ENCODE measurements at places on chromosomes 6 and 20.
A peak's percentile ranks its signal among the peaks of the same experiment; 100 is the strongest.

DNA sequence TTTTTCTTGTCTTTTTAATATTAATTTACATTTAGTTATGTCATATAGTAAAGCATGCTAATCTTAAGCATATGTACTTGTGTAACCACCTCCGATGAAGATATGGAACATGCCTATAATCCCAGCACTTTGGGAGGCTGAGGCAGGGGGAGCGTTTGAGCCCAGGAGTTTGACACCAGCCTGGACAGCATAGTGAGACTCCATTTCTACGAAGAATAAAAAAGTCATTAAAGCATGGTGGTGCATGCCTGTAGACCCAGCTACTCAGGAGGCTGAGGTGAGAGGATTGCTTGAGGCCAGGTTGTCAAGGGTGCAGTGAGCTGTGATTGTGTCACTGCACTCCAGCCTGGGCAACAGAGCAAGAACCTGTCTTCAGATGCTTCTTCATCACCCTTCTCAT is 628.8 kb upstream of the FLRT3 start:
- no peak for DNase-seq

GRCh38 chr6:29965873-29966601 is 23.7 kb downstream of the HLA-A start:
- DNase-seq, result peak; percentile 58

GRCh38 chr20:13265941-13266340 is 44.9 kb downstream of the ISM1 start:
- no peak for DNase-seq

GRCh38 chr20:35462351-35462750 is 7.0 kb downstream of the CEP250 start:
- DNase-seq, result peak; percentile 62

GRCh38 chr6:158311193-158311592 is 1.1 kb upstream of the TULP4 start:
- DNase-seq, result no peak

DNA sequence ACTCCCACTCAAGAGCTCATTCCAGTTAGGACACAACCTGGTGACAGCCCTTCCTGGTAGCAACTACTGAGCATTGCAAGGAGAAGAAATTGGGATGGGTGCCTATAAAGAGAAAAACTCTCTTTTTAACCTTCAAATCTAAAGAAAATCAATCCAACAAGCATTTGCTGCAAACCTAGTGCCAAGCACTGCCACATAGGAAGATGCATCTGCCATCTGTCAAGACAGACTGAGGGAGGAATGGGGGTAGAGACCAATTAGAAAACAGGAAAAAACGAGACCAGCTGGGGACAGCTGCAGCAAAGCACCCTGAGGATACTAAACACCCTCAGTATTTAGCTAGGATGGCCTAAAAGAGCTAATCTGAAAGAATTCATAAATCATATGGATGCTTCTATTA is 27.9 kb downstream of the HLA-DMB start:
- DNase-seq, result no peak

DNA sequence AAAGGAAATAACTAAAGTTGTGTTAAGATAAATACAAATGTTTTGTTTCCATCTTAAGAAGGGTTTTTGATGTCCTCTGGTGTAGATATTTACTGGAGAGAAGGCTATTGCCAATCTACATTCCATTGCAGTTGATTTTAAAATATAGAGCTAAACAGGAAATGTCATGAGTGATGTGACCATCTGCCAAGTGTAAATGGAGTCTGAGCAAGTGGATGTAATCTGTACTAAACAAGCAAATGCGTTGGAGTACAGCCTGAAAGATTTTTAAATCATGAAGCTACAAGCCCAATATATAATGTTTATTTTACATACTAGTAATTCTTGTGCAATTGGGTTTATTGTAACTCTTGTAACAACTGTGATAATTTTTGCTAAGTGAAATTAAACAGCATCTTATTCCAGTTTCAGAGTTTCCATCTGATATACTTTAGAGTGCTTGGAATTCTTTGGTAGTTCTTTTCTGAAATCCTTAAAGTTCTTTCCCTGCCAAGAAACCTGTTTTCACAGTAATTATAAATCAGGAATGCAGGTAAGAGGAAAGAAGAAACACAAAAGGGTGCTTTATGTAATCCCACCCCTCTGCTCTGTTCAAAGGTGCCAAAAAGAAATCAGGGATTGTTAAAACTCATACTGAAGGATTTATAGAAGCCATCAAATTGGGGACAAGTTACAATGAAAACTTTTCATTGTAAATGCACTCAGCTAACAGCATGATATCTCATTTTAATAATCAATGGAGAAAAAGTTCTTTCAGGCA is 47.2 kb upstream of the FLRT3 start:
- DNase-seq, result no peak

GRCh38 chr6:147802459-147802858 is 294.0 kb downstream of the SAMD5 start:
- DNase-seq, result no peak

DNA sequence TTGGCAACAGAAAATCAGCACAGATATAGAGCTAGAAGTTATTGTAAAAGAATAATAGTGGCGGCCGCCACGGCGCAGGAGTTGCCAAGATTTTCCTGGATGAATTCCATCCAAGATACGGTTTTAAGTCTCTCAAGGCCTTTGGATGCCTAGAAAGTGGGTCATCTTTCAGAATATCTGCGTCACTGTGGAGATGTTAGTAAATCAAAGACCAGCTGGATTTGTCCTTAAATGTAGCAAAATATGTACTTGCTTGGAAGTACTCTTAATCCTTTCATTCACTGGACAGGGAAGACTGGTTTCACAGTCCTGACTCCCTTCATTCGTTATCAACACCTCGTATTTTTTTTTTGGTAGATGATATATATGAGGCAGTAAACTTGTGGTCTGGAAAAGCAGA is 83.0 kb downstream of the SLC22A3 start:
- DNase-seq, result no peak

GRCh38 chr6:2795162-2795561 is 30.0 kb downstream of the WRNIP1 start:
- DNase-seq, result no peak

DNA sequence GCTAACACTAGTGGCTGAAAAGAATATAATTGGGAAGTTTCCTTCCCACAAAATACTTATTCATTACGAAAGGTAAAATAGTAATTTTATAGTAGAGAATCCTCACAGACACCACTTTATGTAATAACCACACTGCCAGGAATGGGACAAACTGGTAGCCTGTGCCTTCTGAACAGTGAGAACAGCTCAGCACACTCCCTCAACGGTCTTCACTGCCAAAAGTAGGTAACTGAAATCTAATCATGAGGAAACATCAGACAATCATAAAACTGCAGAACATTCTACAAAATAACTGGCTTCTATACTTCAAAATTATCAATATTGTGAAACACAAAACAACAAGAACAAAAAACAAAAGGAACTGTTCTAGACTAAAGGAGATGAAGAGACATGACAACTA is 44.1 kb downstream of the NUP153 start:
- no peak for DNase-seq

- DNase-seq, result no peak
These were observed 861.9 kb downstream of the TFAP2A start for GRCh38 chr6:9553002-9553401.

- no peak for DNase-seq
These were observed 221.9 kb downstream of the TTLL2 start for GRCh38 chr6:167546611-167547327.

DNA sequence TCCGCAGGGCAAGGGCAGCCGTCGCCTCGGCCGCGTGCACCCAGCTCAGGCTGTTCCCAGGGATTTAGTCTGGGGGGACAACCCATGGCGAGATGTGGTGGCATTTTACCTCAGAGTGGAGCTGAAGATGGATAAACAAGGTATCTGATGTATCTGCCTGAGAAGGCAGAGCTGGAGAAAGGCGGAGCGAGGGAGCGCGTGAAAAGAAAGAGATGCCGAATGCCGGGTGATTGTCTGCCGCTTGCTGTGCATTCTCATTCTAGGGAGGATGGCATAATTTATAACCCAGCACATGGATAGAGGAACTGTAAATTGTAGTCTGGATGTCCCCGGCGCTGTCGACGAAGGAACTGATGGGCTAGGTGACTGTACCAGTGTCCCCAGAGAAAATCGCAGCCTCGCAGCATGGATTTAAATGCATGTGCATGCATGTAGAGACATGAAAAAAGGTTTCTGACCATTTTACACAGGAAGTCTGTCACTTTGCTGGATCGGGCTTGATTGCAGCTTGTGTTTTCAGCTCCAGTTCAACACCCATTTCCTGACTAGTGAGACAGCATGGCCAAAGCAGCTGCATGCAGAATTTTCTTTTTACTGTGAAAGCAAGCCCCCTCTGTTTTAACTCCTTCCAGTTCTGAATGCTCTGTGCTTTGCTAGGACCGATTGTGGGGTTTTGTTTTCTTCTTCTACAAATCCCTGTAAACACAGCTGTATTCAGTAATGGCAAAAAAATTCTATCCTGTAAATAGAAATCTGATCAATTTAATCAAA is 149.7 kb downstream of the PRL start:
- no peak for DNase-seq
